ENCODE measurements at places on chromosomes 7 and 10.

DNA sequence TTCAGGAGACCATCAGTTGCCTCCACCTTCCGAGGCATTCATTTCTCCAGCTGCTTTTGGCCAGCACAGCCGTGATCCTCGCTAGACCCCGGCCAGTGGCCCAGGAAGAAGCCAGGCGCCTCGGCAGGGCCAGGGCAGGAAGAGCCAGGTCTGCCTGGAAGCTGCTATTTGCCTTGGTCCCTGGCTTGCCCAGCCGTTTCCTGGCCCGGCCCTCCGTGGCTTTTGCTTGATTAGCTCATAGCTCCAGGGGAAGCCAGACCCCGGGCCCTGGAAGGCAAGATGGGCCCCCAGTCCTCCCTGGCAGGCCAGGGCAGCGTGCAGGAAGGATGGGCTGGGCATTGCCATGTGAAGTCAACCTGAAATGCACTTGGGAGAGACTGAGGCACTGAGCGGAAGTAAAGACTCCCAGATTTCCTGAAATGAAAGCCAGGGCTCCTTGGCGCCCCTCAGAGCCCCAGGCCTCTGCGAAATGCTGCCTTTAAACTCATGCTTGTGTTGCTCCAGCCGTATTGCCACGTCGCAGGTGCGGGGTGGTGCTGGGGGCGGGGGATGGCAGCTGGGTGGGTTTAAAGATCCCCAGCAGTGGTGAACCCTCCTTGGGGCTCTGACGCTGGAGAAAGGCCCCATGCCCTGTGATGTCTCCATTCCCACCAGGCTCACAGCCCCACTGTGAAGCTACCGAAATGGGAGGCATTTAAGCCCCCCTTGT, 160.6 kb downstream of the GRK5 start:
- no peak for DNase-seq

DNA sequence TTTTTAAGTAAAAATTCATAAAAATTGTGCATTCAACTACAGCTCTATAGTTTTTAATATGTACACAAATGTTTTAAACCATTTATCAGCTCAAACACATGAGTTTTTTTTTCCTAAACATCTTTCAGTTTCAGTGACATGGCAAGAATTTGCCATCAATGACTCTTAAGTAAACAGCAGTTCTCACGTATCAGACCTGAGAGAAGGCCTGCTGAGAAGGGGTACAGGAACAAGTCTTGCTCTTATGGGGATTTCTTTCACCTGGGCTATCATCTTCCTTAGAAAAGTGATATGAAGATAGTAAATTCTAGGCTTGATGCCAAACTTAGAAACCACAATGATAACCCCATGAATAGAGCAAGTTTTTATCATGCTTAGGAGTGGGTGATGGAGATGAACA, 467.8 kb downstream of the ARL4A start:
- no peak for DNase-seq

DNA sequence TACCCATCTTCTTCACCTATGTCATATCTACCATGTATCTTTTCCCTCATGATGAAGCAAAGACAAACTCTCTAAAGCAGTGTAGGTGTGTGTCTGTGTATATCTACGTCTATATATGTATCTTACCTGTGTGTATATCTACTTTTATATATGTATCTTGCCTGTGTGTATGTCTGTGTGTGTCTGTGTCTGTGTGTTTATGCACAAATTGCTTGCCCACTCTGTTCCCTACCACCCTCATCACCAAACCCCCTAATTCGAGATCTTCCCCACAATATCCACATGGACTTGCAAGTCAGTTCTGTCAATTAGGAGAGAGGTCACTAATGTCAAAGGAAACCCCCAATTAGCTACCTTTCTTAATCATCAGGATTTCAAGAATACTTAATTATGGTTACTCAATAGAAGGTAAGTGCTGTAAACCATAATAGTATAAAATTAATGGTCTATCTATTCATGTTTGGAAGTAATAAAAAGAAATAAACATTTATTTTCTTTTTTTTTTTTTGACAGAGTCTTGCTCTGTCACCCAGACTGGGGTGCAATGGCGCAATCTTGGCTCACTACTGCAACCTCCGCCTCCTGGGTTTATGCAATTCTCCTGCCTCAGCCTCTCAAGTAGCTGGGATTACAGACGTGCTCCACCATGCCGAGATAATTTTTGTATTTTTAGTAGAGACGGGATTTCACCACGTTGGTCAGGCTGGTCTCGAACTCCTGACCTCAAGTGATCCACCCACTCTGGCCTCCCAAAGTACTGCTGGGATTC, 43.6 kb downstream of the ANKRD61 start:
- DNase-seq, result no peak

GRCh38 chr7:157411580-157411979, 74.8 kb downstream of the DNAJB6 start:
- DNase-seq, result peak; percentile 35

DNA sequence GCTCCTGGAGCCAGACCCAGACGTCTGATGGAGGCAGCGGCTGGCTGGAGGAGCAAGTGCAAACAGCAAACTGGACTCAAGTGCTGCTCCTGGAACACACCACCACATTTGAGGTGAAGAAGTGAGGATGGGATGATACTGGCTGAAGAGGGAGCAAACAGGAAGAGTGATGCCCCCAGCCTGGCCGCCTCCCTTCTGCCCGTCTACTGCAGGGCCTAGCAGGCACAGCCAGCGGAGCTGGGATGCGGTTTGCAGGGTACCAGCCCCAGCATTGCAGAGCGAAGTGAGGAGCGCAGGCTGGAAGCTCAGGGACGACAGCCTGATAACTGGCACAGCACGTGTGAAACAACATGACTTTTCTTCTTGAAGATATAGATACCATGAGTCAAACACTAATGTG, 111.8 kb upstream of the ZNF32 start:
- no peak for DNase-seq

- DNase-seq, result no peak
Observed at GRCh38 chr7:65279795-65280194, 93.9 kb upstream of the ZNF92 start.

DNA sequence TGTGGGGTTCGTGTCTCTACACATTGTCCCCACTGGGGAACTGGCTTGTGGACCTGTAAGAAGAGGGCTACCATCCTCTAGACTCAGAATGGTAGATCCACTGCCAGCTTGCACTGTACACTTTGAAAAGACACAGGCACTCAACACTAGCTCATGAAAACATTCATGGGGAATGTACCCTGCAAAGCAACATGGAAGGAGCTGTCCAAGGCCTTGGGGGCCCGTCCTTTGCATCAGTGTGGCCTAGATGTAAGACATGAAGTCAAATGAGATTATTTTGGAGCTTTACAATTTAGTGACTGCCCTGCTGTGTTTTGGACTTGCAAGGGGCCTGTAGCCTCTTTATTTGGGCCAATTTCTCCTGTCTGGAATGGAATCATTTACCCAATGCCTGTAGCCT, 399.0 kb upstream of the PCDH15 start:
- no peak for DNase-seq

DNA sequence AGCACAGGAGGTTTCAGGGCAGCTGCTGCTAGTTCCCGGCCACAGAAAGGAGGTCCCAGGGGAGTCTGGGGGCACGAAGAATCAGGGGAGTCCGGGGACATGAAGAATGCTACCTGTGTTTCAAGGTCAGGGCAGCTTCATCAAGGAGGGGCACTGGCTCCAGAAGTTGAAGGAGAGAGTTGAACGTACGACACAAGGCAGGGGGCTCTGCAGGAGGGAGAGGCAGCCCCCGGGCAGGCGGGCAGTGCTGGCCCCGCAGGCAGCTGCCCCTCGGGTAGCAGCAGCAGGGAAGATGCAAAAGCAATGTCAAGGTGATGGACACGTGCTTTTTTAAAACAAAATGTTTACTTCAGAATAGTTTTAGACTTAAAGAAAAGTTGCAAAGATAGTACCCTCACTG, 134.7 kb upstream of the RNF32 start:
- DNase-seq, result no peak

GRCh38 chr7:155660758-155661093, 16.3 kb downstream of the RBM33 start:
- DNase-seq, result no peak

DNA sequence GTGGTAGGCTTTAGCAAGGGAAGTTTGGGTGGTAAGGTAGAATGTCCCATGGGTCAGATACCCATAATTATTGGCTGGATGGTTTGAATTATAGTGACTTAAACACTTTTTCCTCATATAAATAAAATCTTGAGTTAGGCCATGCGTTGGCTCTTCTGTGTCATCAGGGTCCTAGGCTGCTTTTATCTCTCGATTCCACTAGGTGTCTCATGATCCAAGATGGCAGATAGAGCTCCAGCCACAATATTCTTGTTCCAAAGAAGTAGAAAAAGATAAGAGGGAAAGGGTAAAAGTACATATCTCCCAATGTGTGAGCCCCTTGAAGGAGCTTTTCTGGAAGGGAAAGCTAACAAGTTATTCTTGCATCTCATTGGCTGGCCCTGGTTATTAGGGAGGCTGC, 144.7 kb downstream of the GRK5 start:
- no peak for DNase-seq

DNA sequence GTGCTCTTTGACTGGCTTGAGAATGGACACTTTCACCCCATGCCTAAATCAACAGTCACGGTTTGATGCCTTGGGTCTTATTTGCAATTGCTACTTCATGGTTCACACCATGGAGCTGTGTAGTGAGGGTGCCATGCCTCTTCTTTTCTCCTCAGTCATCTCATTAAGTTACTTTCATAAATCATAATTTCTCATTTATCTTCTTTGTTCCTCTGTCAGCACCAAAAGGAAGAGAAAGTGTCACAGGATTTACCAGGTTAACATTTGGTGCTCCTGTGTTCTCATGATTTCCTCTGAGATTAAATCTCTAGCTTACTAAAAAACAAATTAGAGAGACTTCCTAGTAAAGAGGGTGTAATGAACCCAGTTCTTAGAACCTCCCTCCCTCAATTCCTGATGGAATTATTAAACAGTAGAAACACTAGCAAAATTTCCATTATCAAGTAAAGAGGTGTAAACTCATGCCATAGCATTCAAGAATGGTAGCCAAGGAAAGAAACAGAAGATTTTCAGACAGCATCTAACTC, 75.7 kb downstream of the RAMP3 start:
- no peak for DNase-seq

- DNase-seq, result no peak
Observed at GRCh38 chr7:87218796-87219544, 562 bp downstream of the TMEM243 start.

DNA sequence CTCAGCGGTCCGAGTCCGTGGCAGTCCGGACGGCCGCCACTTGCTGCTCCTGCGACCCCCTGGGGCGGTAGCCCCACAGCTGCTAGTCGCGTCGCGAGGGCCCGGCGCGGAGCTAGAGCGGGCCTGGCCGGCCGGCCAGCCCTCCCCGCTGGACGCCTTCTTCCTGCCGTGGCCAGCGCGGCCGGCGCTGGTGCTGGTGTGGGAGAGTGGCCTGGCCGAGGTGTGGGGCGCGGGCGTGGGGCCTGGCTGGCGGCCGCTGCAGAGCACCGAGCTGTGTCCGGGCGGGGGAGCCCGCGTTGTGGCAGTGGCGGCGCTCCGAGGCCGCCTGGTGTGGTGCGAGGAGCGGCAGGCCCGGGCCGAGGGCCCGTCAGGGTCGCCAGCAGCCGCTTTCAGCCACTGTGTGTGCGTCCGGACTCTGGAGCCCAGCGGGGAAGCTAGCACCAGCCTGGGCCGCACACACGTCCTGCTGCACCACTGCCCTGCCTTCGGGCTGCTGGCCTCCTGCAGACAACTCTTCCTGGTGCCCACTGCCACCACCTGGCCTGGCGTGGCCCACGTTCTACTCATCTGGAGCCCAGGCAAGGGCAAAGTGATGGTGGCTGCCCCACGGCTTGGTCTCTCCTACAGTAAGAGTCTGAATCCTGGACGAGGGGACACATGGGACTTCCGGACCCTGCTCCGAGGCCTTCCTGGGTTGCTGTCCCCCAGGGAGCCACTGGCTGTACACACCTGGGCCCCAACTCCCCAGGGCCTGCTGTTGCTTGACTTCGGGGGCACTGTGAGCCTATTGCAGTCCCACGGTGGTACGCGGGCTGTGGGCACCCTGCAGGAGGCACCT, 631 bp downstream of the HPS6 start:
- no peak for DNase-seq

GRCh38 chr7:50473531-50473930, 23.4 kb upstream of the FIGNL1 start:
- no peak for DNase-seq

DNA sequence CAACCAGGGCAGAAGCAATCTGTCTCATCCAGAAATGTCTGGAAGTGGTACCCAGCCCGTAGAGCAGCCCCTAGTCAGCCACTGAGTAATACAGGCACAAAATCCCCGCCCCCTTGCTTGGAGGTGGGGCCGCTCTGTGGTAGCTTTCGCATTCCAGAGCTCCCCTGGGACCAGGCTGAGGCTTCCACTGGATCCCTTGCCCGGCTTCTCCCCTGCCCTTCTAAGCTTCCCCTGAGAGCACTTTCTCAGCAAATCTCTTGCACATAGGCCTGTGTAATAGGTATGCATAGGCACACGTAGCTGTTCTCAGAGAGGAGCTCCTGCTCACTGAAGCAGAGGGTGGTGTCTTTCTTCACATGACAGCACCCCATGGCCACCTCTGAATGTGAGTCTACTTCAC, 144.2 kb downstream of the BMS1 start:
- no peak for DNase-seq

DNA sequence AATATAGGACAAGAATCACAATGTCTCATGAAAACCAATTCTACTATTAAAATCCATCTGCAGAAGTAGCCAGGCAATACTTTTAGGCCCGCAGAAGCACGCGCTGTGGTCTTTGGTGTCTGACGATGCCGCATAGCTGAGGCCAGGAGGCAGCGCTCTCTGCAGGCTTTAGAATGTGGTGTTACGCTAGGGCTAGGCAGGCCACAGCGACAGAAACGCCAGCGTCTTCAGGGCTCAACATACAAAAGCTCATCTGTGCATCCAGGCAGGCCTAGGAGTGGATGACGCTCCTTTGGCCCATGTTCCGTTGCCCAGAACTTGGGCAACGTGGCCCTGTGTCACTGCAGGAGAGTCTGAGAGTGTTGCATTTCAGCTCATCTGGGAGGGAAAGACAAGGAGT, 601.1 kb upstream of the FOXK1 start:
- no peak for DNase-seq

DNA sequence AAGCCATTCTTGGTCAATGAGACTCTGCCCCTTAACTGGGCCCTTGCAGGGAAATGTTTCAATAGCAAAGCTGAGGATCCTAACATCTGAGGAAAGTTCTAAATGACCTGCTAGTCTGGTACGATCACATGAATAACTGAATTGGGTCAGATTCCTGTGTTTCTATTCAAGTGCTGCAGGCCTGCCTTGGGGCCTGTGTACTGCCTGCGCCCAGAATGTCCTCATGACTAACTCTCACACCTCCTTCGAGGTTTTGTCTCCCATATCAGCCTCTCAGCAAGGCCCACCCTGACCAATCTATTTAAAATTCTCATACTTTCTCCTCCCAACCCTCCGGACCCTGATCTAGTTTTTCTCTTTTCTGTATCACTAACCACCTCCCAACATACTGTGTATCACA, 4.4 kb downstream of the JAZF1 start:
- DNase-seq, result no peak

- no peak for DNase-seq
Observed at GRCh38 chr10:92502296-92502808, 71.5 kb downstream of the IDE start.
